ENCODE measurements at places on chromosomes 5 and 9.
A peak's percentile ranks its signal among the peaks of the same experiment; 100 is the strongest.

DNA sequence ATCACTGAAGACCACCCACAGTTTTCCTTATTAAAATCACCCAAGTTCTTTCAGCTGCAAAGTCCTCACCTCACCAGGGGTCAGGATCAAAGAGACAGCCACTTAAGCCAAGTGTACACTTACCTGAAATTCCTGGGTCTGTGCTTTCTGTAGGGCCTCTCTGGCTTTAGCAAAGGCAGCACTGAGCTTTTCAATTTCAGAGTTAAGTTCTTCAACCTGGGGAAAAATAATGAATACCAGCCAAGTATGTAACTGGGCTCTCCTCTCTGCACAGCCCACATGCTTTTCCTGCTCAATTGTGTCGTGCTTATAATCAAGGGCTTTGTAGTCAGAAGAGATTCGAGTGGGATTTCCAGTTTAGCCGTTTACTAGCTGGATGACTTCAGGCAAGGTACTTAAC is 55.1 kb downstream of the CDK5RAP2 start:
- no peak for DNase-seq

DNA sequence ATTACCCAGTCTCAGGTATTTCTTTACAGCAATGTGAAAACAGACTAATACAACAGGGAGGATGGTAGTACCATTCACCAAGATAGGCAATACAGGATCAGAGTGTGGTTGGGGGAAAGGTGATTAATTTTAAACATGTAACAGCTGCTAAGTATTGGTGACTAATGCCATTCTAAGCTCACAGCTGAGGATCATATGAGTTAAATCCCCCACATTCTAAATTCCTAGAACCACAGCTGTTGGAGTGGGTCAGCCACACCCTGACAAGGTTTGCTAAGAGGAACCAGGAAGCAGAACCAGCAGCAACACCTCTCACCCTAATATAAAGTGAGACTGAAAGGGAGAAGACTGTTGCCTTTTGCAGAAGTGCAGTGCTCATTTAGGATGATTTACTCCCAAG is 24.8 kb downstream of the HSPB3 start:
- DNase-seq, result no peak

- DNase-seq, result no peak
These were observed 648.5 kb downstream of the BNC2 start for GRCh38 chr9:16221822-16222547.

- DNase-seq, result no peak
These were observed 457.6 kb downstream of the SLCO4C1 start for GRCh38 chr5:101838435-101838834.

- no peak for DNase-seq
These were observed 43.0 kb upstream of the SHB start for GRCh38 chr9:38112049-38112448.

- no peak for DNase-seq
These were observed 20.1 kb downstream of the C5orf58 start for GRCh38 chr5:170252720-170253350.

- no peak for DNase-seq
These were observed 385.9 kb downstream of the RASEF start for GRCh38 chr9:82677086-82677485.

DNA sequence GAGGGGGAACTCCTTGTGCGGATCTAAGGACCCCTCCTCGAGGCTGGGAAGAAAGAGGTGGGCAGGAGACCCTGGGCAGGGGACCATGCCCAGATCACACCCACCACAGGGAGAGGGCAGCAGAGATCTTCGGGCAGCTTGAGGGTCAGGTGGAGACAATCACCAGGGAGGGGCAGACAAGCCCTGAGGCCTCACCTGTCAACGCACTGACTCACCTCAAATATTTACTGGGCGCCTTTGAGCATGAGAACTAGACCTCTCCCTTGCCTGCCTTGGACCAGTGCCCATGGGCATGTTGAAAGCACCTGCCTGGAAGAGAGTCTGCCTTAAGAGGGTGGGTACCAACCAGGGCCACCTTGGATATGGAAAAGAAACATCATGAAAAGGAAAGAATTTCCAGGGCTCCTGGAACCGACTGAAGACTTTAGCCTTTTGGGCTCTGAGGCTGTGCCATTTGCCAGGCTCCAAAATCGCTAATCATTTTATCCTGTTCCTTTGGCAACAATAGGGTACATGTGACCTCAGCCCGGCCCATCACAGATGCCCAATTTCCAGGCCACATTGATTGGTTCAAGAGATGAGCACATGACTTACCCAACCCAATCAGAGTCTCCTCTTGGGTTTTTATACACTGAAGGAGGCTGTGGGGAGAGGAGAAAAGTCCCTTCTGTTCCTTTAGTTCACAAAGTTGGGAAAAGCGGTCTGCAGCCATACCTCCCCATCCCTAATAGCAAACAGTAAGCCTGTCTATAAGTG is 10.4 kb upstream of the SPINK4 start:
- DNase-seq, result no peak

DNA sequence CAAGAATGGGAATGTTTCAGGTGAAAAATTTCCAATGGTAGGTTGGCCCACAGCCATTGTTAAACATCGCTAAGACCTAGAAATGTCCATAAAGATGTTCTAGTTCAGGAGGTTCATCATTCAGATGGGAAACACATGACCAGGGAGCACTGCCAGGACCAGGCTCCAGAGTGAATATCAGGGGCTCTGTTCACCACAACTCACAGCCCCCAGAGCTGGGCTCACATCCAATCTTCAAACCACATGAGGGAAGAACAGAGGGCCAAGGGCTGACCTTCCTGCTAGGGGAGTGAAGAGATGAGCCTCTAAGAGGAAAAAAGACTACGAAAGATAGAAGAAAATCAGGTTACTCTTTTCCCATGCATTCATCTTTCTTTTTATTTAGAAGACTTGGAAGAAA is 205.8 kb downstream of the SEMA5A start:
- DNase-seq, result no peak

DNA sequence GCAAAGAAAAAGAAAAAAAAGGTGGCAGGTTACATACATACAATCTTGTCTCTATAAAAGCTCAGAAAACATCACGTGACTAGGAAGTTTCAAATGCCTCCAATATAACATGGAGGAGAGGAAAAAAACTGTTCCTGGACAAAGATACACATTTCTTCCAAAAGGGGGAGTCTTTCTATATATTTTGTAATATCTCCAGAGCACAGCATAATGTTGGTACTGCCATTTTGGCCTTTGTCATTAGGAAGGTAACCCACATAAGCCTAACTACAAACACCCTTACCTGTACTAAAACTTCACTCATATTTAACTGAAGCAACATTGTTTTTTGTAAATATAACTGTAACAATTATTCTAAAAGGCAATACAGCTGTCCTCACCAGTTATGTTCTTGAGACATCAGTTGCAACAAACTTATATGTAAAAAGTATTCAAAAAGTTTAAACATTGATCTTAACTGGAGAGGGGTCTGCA is 1.2 kb upstream of the BTF3 start:
- DNase-seq, result peak; percentile 42

DNA sequence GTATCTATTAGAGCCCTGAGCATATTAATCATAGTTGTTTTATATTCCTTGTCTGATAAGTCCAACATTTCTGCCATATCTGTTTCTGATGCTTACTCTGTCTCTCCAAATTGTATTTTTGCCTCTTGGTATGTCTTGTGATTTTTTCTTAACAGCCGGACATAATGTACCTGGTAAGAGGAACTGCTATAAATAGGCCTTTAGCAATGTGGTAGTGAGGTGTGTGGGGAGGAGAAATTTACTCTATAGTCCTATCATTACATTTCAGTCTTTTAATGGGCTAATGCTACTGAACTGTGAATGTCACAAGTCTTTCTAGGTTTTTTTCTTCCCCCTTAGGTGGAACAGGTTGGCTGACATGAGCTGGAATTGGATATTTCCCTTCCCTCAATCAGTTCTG is 176.1 kb upstream of the FGF10 start:
- no peak for DNase-seq

DNA sequence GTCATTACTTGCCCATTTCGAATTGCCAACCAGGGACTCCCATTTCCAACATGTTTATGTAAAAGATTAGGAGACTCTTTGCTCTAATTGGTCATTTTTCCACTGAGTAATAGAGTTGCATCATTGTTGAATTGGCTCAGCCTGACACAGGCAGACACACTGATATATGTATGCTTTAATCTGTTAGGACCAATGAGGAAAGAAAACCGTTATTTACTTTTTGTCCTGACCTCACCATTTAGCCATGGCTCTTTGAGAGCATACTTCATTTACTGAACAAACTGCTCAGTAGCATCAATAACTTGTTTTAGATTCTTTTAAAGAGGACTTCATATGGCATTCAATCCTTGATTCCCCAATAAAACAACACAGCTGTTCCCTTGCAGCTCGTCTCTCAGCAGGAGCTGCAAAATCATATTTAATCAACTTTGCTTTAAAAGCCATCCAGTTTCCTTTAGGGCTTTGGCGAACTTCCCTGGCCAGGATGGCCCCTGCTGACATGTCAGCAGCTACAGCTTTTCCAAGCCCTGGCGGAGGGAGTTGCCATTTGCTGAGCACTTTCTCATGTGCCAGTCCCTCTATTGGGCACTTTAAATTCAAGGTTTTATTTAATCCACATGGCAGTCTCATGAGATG is 251.5 kb upstream of the TNC start:
- DNase-seq, result peak; percentile 15

DNA sequence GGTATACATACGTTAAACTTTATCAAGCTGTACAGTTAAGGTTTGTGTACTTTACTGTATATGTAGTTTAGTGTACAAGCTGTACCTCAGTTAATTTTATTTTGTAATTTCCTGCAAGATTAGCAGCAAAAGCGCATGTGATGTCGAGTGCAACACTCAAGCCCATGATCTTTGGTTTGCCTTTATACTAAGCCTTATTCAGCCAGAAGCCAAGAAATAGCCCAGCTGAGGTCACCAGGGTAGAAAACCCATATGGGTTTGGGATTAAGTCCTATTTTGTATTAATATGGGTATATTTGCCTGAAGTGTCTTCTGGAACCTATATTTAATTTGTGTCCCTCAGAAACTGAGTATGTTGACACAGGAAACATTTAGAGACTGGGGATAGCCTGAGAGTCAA is 59.3 kb downstream of the ZFAND5 start:
- DNase-seq, result no peak

DNA sequence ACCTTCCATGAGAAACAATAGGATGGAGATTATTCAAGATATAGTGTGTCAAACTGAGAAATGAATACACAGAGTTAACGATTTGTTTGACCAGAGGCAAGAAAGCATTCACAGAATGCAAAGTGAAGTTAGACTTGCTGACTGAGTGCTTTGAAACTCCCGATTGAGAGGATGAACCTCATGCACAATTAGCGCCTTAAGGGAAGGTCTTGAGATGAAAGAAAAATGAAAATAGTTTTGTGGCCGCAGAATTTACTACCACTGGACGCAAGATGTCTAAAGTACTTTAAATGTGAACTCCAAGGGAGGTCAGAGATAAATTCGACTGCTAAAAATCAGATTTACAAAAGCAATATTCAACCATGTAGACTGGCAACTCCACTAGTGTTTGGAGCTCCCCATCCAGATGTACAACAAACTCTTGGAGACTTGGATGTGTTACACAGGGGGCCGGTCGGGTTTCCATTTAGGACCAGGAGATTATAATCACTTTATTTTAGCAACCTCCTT is 707 bp upstream of the RIMOC1 start:
- no peak for DNase-seq

GRCh38 chr9:83521011-83521410 is 17.2 kb downstream of the FRMD3 start:
- no peak for DNase-seq

GRCh38 chr9:130872912-130873503 is 23.6 kb downstream of the QRFP start:
- no peak for DNase-seq

DNA sequence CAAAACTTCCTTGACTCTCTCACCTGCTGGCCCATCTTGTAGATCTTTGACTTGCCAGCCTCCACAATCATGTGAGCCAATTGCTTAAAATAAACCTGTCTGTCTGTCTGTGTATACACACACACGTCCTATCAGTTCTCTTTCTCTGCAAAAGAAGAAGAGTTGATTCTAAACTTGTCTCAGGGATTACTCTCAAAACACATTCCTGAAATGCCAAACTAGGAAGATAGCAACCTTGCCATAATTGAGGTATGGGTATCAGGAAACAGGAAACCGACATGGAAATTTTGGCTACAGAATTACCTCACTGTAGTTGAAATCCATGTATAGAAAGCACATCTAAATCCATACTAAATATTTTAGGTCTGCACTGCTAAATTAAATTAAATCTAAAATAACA is 483.4 kb downstream of the PLK2 start:
- no peak for DNase-seq

DNA sequence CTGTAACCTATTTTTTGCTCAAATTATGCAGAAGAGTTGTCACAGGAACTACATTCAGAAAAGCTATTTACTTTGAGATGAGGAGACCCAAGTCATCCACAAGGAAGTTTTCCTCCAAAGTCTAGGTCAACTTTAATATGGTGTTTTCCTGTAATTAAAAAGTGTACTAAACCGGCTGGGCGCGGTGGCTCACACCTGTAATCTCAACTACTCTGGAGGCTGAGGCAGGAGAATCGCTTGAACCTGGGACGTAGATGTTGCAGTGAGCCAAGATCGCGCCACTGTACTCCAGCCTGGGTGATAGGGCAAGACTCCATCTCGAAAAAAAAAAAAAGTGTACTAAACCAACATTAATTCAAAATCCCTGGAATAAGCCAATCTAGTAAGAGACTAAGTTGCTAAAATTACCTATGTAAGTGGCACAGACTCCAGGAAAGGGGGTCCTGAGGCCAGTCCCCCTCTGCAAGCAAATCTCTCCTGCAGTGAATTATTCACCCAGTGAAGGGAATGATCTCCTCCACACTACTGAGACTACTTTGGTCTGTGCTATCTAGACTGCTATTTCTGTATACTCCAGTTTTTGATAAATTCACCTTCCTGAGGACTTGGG is 38.9 kb downstream of the FNBP1 start:
- no peak for DNase-seq

GRCh38 chr9:86434039-86434726 is 80.0 kb upstream of the TUT7 start:
- DNase-seq, result peak; percentile 43

GRCh38 chr5:65121880-65122436 is 353.2 kb downstream of the CWC27 start:
- no peak for DNase-seq

DNA sequence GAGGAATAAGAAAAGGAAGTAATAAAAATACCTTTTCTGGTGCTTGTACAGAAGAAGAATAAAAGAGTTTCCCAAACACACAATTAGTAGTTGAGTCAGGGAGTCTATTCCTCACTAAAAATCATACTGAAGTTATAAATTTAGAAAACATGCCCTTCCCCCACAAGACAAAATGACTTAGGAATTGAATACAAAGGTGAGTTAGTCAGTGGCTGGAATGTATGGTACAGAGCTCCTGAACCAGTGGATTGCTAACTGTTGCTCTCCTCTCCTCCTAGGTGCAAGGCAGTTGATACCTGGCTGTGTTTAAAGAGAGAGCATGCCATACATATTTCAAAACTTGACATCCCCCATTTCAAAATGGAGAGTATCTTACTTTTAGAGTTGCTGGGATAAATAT is 1.9 kb downstream of the GDA start:
- DNase-seq, result no peak

DNA sequence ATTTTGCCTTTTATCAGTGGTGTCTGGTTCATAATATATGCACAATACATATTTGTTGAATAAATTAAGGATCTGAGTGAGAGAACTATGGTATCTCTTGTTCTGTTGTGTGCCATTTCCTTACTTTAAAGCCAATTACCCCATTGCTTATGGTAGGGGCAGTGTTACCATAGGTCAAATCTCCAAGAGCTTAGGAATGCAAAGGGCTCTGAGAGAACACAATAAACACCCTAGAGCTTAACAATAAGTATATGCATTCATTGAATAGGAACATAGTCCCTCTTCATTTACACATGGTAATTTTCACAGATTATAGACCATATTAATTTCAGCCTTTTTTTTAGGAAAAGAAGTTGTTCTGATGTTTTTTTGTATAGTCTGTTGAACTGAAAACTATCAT is 112.2 kb downstream of the MCTP1 start:
- no peak for DNase-seq

All from retina (tissue), 1 donor.